ENCODE measurements at places on chromosomes 4 and X.

- DNase-seq = no peak
- no peak overlapping the region for H3K4me3 ChIP-seq
- H3K36me3 ChIP-seq = no peaks in the 10 kb centered on the region
- no peaks in the 10 kb centered on the region for H3K27me3 ChIP-seq
Observed at GRCh38 chr4:41305476-41305875, 48.7 kb downstream of the UCHL1 start.

DNA sequence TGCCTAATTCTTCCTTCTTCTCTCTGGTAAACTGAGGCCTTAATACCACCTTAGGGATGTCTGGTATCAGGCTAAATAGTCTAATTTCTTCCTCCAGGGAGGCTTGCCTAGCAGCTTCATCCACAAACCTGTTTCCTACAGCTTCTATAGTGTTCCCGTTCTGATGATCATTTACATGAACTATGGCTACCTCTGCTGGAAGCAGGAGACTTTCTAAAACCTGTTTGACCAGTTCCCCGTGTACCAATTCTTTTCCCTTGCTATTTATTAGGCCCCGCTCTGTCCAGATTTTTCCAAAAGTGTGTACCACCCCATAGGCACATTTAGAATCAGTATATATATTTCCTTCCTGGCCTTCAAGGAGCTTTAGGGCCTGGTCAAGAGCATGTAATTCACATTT, 5.8 kb upstream of the USP38 start:
- no peak overlapping the region for H3K27ac ChIP-seq
- peaks cover 9% of the 10 kb centered on the region for H3K4me1 ChIP-seq
- H3K27me3 ChIP-seq = no peaks in the 10 kb centered on the region
- H3K36me3 ChIP-seq = no peaks in the 10 kb centered on the region

- no peaks in the 10 kb centered on the region for H3K4me1 ChIP-seq
- no peak overlapping the region for H3K4me3 ChIP-seq
- H3K27me3 ChIP-seq = no peaks in the 10 kb centered on the region
- no peak for DNase-seq
- H3K36me3 ChIP-seq = no peaks in the 10 kb centered on the region
Observed at GRCh38 chr4:146428298-146428697, 93.4 kb downstream of the SLC10A7 start.

DNA sequence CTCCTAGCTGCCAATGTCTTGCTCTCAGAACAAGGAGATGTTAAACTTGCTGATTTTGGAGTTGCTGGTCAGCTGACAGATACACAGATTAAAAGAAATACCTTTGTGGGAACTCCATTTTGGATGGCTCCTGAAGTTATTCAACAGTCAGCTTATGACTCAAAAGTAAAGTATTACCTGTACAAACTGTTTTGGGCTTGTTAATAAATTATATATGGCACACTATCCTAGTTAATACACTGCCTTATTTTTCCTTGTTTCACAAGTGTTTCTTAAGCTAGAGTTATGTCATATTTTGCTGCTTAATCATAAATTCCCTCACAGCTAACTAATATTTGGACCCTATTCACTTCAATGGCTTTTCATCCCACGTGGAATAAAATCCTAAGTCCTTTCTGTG, 45.3 kb downstream of the STK26 start:
- no peak overlapping the region for H3K4me3 ChIP-seq
- H3K36me3 ChIP-seq = no peaks in the 10 kb centered on the region
- H3K4me1 ChIP-seq = no peaks in the 10 kb centered on the region
- no peaks in the 10 kb centered on the region for H3K27me3 ChIP-seq
- no peak overlapping the region for H3K27ac ChIP-seq
